Stimulated activated CD4-positive, alpha-beta T cell treated with anti-CD3 and anti-CD28 coated beads, Interleukin-1b, Interleukin-23, amount 100 ng/mL, for 48 hours (primary cell): ENCODE measurements at places on chromosomes 6 and 20.
A peak's percentile ranks its signal among the peaks of the same experiment; 100 is the strongest.

- no peak for DNase-seq
Observed at GRCh38 chr20:23131766-23132165, 45.6 kb upstream of the CD93 start.

DNA sequence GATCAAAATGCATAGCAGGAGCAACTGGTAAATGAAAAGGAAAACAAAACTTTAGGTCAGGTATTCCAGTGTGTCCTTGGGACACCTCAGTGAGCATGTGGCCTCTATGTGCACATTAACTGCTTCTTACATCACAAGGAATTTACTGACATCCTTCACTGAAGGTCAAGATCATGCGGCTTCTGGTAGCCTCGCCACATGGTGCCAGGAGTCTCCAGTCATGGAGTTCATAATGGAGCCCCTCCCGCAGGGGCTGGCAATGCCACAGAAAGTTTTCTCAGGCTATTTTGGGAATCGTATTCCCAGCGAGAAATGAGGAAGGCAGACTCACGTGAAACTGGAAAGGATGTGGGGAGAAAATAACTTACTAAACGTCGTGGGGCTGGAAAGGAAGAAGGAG, 19.7 kb upstream of the SLC22A3 start:
- no peak for DNase-seq

GRCh38 chr6:1609648-1610496, at the start of gene FOXC1:
FOXC1 (plus strand) TSS chr6:1609915; CDS start chr6:1610446, 531 bp downstream.
- no peak for DNase-seq

- no peak for DNase-seq
Observed at GRCh38 chr6:105681061-105681460, 278.2 kb upstream of the PREP start.

GRCh38 chr20:22944062-22944461, 91.0 kb upstream of the SSTR4 start:
- no peak for DNase-seq

- no peak for DNase-seq
Observed at GRCh38 chr6:166907373-166907841, 48.9 kb downstream of the RNASET2 start.

DNA sequence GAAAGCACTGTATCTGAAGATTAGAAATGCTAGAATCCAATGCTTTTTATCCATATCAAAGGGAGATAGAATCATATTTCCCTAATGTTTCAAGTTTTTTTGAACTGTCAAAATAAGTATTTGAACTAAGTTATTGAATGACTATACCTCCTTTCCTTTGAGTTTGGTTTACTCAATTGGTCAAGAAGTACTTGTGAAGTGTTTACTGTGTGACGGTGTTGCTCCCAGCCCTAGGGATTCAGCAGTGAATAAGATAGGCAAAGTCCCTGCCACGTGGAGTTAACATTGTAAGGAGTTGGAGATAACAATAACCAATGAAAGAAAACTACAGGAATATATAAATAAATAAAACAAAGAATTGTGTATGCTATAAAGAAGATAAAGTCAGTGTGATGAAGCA, 535.9 kb downstream of the FRK start:
- no peak for DNase-seq

DNA sequence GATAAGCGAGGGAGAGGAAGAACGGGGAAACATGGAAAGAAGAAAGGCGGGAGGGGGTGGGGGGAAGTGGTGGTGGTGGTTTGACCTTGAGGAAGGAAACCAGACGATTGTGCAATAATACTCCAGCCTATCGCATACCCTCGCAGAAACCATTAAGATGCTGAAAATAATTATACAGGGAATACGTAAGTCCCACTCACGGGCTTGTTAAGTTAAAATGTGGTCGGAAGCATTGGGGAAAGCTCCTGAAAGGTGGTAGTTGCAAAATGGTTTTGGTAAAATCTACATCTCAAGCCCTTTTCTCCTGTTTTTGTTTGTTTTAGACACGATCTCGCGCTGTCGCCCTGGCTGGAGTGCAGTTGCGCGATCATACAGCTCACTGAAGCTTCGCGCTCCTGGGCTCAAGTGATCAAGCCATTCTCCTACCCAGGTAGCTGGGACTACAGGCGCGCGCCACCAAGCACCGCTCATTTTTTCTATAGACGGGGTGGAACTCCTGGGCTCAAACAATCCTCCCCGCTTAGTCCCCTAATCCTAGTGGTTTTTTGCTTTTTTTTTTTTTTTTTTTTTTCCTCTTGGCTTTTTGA, 128.9 kb upstream of the ZNF184 start:
- DNase-seq: no peak

DNA sequence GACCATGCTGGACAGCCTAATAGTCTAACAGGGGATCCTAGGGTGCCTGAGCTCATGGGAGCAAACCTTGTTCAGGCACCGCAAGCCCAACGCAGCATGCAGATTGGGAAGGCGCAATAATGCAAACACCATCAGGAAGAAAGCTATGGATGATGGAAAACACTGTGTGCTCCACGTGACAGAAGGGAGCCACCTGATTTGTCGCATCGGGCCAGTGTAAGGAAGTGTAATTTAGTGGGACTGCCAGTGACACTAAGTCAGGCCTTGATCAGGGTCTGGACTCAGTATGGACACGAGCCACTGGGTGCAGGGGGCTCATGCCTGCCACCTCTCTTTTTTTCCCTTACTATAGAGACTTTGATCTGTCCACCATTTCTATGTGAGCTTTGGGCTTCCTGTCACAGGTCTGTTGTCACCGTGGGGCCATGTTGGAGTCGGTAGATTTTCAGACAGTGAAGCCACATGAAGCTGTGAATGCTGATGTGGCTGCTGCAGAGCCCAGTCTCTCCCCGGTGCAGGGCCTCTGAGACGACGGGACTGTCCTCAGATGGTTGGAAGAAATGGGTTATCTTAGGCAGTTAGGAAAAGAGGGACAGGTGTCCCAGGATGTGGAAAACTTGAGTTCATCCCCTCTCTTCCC, 74.2 kb upstream of the AGPAT4 start:
- no peak for DNase-seq

- DNase-seq: no peak
Observed at GRCh38 chr6:164227952-164228522, 813.5 kb downstream of the QKI start.

GRCh38 chr6:39279539-39279938, 34.7 kb downstream of the KCNK17 start:
- no peak for DNase-seq

DNA sequence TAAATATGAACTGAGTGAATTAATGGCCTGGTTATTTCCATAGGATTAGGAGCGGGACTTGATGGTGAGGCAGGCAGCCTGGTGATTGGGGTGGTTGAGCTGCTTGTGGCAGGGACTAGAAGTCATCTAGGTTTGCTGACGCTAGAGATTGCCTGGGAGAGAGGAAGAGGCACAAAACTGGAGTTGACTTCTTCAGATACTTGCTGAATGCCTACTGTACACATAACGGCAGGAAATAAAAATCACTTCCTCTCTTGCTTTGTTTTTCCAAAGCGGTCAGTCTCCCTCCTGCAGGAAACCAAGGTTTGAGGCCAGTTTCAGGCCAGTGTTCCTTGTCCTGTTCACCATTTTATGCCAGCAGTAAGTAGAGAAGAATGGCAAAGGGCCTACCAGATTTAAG, 36.7 kb upstream of the MYLIP start:
- DNase-seq: no peak

DNA sequence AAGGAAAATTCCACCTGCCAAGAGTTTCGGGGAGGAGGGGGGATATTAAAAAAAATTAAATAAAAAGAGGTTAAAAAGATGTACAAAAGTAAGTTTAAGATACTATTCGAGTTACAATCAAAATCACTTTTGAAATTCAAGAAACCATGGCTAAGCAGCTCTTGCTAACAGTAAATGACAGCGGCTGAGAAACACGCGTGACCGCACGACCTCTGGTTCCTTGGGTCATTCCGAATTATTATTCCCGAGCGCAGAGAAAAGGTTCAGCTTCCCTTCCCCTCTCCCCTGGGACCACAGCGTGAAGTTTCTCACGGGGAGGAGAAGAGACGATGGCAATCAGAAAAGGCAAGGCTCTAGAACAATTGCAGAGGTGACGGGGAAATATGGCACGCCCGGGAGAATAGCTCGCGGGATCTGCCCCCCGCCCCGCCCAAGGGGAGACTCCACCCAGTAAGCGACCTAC, 496 bp downstream of the TMEM242 start:
- peak; percentile 85 for DNase-seq

DNA sequence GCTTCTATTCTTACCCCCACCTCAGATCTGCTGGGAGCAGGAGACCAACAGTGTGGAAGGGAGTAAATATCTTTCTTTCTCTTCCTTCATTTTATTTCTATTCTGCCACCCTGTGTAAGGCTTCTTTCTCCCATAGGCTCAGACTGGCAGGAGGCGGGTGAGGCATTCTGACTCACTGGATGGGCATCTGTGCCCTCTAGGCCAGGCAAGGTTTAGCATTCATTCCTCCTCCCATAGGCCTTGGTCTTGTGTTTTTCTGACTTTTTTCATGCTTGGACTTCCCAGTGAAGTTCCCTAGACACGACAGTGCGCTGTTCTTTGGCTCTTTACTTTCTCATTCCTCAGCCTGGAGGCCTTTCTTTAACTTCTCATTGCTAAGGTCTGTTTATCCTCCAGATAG, 235.2 kb downstream of the SYNE1 start:
- DNase-seq: no peak

DNA sequence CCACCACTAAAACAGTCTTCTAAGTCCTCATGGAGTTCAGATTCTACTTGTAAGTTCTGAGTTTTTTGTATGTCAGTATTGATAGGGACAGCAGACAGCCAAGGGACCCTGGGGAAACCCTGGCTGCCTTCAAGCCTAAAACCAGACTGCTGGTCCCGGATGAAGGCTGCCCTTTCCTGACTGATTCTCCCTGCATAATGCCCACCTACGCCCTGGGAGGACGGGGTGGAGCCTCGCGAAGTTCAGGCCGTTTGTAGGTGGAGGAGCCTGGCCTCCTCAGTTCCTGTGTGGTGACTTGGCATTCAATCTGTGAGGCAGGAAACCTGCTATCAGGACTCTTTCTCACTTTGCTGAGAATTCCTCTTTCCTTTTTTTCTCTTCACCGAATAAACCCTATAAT, 120.3 kb upstream of the LGSN start:
- DNase-seq: no peak

DNA sequence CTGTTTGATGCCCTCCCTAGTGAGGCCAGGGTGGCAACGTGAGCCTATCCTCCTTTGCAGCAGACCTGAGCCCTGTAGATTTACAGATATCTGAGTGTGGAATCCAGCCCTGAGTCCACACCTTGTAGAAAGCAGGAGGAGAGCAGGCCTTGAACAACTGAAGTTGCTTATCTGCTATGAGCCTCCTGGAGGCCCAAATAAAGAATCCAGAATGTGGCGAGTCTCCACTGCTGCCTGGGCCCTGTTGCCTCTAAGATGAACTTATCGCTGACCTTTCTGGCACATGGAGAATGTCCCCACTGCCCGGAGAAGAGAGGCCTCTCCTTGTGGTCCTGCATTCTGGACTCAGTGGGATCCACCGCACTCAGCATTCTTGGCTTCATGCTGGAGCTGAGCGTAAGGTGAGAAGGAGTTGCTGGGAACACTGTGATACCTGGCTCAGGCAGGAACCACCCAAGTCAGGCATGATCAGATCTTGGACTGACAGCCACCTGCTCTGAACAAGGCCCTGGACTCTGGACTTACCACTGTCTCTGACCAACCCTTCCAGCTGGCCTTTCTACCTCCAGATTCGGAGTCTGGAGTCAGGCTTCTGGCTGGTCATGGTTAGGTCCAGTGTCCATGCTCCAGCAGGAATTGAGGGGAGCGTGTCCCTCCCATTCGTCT, 5.8 kb upstream of the MANBAL start:
- DNase-seq: no peak

GRCh38 chr20:44419131-44419844, 56.4 kb upstream of the TTPAL start:
- no peak for DNase-seq

DNA sequence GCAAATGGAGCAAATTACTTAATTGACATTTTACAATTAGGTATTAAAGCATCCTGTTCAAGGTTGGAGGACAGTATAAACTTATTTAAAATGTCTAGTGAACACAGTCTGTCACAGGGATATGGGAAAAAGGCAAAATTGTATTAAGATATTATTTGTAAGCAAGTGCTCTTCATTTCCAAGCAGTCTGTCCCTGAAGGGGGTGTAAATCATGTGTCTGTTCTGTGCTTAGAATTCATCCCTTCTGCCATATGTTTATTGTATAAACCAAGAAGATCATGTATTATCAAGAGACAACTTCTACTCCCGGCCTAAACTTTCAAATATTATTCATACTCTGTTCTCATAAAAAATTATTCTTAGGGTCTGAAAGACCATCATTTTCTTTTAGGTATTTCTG, 144.8 kb downstream of the BCKDHB start:
- DNase-seq: no peak

- DNase-seq: no peak
Observed at GRCh38 chr20:41330343-41330720, 10.3 kb upstream of the LPIN3 start.

DNA sequence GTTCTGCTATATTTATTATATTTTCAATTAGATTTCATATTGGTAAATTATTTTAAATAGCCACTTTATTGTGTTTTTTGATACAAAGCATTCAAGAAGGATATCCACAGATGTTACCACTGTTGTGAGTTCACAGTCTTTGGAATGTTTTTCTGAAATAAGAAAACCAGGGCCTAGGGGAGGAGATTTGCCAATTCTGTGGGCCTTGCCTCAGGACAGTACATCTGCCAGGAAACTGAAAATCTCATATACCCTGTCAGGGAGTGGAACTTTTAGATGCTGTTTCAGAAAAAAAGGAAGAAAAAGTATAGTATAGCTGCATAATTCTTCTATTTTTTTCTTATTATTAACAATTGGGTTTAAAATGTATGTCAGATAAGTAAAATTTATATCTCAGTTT, 995.9 kb upstream of the ADGRB3 start:
- DNase-seq: no peak

DNA sequence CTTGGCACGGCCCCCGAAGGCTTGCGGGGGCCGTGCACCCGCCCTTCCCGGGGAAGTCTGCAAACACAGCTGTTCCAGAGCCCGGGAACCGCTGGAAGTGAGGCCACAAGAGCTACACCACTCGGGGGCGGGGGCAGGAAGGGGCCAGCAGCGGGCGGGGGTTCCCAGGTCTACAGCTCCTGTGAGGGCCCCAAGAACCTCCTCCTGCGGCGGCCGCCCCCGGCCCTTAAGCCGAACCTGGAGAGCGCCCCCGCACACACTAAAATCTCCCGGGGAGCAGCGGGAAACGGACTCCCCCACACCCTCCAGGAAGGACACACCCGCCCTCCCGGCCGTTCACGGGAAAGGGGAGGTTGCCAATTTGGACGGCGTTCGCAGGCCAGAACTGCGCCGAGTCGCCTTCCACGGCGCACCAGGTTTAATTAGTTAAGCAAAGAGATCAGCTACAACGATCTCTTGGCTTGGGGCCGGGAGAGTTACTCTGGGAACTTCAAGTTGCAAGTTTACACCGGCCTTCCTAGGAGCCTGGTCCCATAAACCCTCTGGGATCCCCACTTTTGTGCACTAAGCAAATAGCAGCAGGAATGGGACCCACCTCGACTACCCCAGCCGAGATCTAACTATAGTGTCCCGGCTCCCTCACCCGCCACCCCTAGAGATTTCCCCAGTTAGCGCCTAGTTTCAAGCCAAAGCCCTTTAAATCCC, 1.7 kb downstream of the JAG1 start:
- DNase-seq: no peak
